ENCODE measurements at places on chromosomes 12 and 14. TPM values are rescaled to one million over a fixed set of nuclear protein-coding genes. Genes with fewer than 3 reads are reported as not detected.
A peak's percentile ranks its signal among the peaks of the same experiment; 100 is the strongest.

NGB gene
- not detected for total RNA-seq

DNA sequence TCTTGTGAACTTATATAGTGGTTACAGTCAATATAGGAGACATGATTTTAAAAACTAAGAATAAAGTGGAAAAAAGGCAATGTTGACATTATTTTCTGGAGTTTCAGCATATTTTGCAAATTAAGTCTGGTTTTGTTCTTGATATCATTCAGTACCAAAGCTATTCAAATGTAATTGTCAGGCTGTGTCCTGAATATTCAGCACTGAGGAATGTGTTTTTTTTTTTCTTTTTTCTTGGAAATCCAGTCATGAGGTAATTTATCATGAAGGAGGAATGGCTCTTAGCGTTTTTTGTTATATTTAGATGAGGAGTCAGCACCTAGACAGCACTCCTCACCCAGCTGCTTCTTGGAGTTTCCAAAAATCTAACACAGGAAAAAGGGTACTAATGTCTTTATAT is 225.5 kb downstream of the CCDC91 start:
- no peak for DNase-seq

EFS gene
- total RNA-seq: 20.2 TPM

GRCh38 chr14:104428333-104428851 is 151.2 kb upstream of the C14orf180 start:
- peak; percentile 67 for DNase-seq

DNA sequence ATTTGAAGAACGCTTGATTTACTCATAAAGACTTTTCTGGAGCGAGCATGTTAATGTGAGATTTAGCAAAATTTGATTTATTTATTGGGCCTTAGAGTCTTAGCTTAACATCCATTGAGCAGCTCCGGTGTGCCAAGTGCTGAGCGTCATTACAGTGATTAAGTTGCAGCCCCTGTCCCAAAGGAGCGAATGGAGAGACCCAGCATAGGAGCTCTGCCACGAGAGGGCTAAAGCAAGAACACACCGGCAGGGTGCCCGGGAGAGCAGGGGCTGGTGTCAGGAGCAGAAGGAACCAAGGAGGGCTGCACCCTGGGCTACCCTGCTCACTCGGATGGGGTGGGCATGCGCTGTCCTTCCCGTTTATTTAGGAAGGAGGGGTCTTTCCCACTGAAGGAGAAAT is 50.6 kb downstream of the PPP2R5C start:
- DNase-seq: no peak

DNA sequence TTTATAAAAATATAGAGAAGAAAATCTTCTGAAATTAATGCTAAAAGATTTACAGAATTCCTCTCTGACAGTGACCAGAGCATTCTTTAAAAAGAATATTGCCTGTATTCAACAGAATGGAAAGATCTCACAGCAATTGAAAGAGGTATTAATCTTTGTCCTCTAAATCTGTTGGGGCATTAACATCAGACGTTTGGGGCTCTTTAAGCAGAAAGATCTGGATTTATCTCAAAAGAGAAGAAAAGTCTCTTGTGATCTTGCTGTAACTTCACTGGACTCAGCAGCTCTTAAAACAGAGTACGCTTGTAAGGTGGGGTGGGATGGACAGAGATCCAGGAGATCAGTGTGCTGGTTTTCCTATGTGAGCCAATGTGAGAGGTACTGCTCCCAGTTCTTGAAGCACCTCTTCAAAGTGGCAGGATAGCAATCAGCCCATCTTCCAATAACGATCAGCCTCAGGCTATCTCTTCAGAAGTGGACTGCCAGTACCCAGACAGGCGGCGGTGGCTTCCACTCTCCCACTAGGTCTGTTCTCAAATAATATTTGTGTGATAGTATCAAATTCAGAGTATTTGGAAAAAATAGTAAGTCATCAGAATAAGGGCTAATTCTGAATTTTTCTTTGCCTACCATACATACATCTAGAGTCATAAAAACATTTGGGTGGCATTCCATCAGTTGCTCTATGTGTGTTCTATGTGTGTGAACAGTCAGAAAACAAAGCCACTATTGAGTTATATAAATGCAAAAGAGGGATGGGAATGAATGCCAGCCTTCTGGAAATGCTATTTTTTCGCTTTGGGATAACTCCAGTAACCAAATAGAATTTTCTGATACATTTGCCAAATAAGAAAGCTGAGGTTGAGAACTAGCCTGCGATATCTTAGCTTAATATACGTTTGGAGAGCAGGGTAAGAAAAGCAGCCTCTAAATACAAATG is 237.4 kb upstream of the RGS6 start:
- no peak for DNase-seq

DNA sequence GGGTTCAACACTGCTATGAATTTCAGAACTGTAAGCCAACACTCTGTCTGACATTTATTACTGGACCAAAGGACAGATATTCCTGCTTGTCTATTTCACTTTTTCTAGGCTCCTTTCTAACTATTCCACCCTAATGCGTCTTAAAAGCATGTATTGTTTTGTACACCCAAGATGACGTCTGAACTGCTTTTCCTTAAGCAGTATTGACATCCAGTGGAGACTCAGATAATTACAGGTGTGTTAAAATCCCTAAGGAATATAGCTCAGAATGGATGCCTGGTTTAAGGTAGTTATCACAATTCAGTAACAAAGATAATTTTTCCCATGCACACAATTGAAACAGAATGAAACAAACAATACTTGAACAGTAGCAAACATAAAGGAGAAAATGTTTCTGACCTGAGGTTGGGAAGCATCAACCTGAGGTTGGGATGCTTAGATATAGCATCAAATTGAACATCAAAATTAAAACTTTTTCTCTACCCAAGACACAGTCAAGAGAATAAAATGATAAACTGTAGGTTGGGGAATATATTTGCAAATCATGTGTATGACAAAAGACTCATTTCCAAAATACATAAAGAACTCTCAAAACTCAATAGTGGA is 93.7 kb upstream of the PTPRR start:
- DNase-seq: no peak

DNA sequence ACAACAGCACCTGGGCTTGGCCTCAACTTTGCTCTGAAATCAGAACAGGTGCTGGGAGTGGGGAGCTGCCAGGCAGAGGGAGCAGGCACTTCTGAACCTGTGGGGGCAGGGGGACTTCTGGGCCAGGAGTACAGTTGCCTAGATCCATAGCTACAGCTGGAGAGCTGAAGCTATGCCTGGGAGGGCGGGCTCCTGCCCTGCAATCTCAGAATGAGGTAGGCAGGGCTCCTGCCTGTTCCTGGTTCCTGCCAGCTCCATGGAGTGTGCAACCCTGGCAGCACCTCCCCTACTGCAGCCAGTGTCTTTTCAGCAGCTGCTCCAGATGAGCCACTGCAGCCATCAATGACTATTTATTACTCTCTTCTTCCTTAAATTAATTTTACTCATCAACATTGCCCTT is 62.1 kb upstream of the NAV3 start:
- no peak for DNase-seq

GRCh38 chr14:81164167-81164774 is 56.5 kb downstream of the GTF2A1 start:
- no peak for DNase-seq

DNA sequence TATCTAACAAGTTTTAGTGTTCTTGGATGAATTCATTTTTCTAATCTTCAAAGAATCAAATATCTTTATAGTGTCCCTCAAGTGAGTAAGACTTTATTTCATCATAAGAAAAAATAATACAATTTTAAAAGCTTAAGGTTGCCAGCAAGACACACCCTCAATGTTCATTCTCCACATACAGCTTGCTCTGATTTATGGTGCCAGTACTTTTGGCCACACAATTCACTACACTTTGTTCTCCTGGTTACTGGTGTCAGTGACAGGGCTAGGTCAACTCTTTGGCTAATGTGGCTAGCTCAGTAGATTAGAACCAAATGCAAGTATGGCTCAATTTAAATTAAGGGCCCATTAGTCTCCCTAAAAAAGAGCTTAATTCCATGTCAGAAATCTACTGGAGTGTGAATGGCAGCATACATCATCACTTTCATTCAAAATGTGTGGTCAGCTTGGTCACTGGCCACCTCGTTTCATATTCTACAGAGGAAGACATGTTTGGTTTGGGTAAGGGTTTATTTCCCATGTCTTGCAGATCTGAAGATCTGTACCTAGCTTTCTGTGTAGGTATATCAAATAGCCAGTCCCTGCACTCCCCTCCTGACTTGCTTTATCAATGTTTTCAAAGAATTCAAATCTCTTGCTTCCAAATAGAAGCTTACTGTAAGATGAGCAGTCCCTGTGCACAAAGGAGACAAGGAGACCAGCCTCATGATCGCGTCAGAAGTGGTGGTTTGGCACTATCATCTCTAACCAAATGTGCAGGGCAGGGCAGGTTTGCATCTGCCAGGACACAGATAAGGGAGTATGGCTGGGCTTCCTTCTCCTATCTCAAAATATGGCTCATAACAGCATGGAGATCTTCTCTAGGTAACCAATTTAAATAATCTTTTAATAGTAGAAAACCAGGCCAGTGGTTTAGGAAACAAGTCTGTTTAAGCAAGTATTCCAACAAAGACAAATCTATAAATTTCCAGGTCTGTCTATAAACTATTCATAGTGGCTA is 31.3 kb downstream of the HECTD4 start:
- no peak for DNase-seq

- no peak for DNase-seq
Observed at GRCh38 chr12:63843254-63843720, 1.2 kb upstream of the SRGAP1 start.

- no peak for DNase-seq
Observed at GRCh38 chr12:95573951-95574576, 22.8 kb upstream of the USP44 start.

GRCh38 chr12:51056242-51056641 is 8.1 kb downstream of the LETMD1 start:
- no peak for DNase-seq

GRCh38 chr12:89383235-89384049 is 31.1 kb upstream of the DUSP6 start:
- DNase-seq: no peak

SLC4A8 gene
- total RNA-seq: 0.79 TPM

TAS2R8 gene
- total RNA-seq: not detected

ZNF641 gene
- total RNA-seq: 22.3 TPM

LMO3 gene
- 80.4 TPM for total RNA-seq

LMNTD1 gene
- not detected for total RNA-seq

- no peak for DNase-seq
Observed at GRCh38 chr14:100306998-100307765, 938 bp upstream of the SLC25A29 start.

RIMBP2 gene
- total RNA-seq: 1.3 TPM

DNA sequence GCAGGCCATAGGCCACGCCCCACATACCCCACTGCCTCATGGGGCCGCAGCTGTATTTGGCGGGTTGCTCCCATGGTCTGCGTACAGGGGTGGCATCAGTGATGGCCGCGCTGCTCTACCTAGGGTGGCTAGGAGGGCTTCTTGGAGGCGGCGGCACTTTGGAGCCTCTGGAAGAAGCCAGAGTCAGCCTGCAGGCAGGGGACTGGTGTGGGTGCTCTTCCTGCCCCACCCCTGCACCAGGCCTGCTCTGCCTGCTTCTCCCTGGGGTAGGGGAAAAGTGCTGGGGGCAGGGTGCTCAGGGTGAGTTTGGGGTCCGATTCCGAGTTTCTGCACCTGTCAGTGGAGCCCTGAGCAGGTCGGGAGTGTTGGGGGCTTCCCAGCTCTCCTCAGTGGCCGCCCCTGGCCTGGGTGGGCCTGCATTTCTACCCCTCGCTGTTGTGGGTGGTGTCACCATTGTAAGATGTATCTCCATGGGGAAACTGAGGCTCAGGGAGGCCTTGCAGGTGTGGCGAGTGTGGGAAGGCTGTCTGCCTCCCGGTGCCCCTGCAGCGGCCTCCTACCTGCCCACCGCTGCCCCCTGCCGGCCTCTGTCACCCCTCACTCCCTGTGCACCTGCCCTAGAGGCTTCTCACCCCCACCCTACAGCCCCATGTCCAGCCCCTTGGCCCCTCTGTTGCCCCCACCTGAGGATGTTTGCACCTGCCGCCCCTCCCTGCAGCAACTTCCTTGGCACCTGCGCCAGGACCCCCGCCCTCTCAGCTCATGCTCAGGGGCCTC is 5.5 kb downstream of the CEP170B start:
- peak; percentile 80 for DNase-seq

GRCh38 chr14:65496178-65496993 is 83.9 kb downstream of the FUT8 start:
- no peak for DNase-seq

GRCh38 chr14:76550534-76550933 is 174.6 kb downstream of the ESRRB start:
- no peak for DNase-seq

FAM181A gene
- not detected for total RNA-seq

HOXC12 gene
- 1.1 TPM for total RNA-seq

GRCh38 chr14:87813686-87814085 is 179.3 kb downstream of the GALC start:
- DNase-seq: no peak

DNA sequence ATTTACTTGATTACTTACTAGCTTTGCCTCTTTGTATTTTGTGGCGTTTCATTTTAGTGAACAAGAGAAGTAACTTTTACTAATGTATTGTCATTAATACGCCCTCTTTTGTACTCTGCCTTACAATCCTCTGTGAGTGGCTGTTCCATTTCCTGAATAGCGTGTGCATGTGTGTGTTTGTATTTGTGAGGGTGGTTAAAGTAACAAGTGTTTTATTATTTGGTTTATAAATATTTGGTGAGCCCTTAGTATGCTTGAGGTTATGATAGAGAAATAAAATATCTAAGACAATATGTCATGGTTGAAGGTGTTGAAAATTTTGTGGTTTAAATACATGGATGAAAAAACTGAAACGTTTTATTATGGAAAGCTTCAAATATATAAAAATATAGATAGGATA is 71.7 kb upstream of the REP15 start:
- DNase-seq: no peak

DNA sequence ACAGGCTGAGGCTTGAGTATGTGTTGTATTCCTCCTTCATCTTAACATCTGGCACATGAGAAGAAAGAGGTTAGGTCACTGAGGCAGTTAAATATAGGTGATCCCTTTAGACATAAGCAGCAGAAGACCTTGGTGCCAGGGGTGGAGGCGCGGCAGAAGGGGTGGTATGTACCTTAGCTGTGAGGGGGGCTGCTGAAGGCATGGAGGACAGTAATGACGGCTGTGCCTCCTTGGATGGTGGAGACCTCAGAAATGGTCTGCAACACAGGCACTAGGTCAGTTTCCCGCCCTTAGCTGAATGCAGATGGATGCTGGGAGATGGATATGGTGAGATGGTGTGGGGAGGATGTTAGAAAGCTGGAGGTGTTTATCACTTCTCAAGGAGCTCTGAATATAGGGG is 1.5 kb upstream of the PNMA1 start:
- DNase-seq: no peak

GRCh38 chr14:99246536-99247097 is 25.4 kb downstream of the BCL11B start:
- no peak for DNase-seq

- no peak for DNase-seq
Observed at GRCh38 chr12:19709889-19710288, 270.6 kb downstream of the AEBP2 start.

RNU4-1 gene
- 5,081 TPM for total RNA-seq

SMCO2 gene
- not detected for total RNA-seq
